Fibroblast of lung (primary cell): ENCODE measurements at places on chromosomes 2 and 18. TPM values are rescaled to one million over a fixed set of nuclear protein-coding genes. Genes with fewer than 3 reads are reported as not detected.

Gene DOK6
- 5.4 and 7.8 TPM in 2 replicates for polyA plus RNA-seq

Gene NXPH2
- polyA plus RNA-seq: not detected in 2 replicates

Gene CCL20
- 0.23 TPM in 1 of 2 replicates, not detected in the other for polyA plus RNA-seq

Gene PARD6G
- polyA plus RNA-seq: 1.0 and 1.2 TPM in 2 replicates

Gene RESP18
- polyA plus RNA-seq: not detected in 2 replicates

Gene ITGB6
- 0.01 TPM in 2 replicates for polyA plus RNA-seq

Gene RTP5
- polyA plus RNA-seq: not detected in 2 replicates

Gene CAVIN2
- 25.1 and 26.4 TPM in 2 replicates for polyA plus RNA-seq

Gene ARL4C
- polyA plus RNA-seq: 23.2 and 45.5 TPM in 2 replicates

Gene SF3B6
- polyA plus RNA-seq: 206 and 210 TPM in 2 replicates

Gene CHST9
- not detected in 2 replicates for polyA plus RNA-seq

Gene BCL2
- polyA plus RNA-seq: 1.4 and 1.5 TPM in 2 replicates

Gene KCNJ3
- polyA plus RNA-seq: not detected in 2 replicates

Gene KCNS3
- polyA plus RNA-seq: 2.8 and 3.0 TPM in 2 replicates

Gene CXCR2
- polyA plus RNA-seq: not detected in 2 replicates

Gene COL6A3
- polyA plus RNA-seq: 286 and 316 TPM in 2 replicates

Gene IMMT
- 52.7 and 60.5 TPM in 2 replicates for polyA plus RNA-seq

Gene DSEL
- polyA plus RNA-seq: 43.9 and 60.3 TPM in 2 replicates

Gene DUSP28
- polyA plus RNA-seq: 2.8 and 3.9 TPM in 2 replicates
